ENCODE measurements at places on chromosomes 2 and 18. TPM values are rescaled to one million over a fixed set of nuclear protein-coding genes. Genes with fewer than 3 reads are reported as not detected.

DNA sequence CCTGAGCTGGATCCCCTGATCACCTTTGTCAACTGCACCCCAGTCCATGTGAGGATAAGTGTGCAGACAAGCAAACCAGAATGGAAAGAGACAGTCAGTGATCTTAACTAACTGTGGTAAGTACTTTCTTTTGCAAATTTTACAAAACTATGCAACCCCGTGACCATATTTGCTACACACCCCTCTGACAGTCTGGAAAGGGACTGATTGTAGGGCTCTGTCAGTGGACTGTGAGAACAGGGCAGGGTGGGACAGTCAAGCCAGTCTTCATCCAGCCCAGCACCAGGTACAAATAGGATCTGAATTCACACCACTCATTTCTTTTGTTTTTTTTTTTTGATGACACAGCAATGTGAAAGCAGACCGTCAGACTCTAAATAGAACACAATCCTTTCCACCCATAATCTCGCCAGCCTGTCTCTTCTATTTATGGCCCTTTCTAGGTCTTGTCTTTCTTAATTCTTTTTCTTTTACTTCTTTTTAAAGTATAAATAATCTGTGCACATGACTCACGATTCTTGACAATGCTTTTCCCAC is 165.6 kb downstream of the ARL6IP6 start:
- H3K27me3 ChIP-seq, result no peaks in the 10 kb centered on the region
- no peak overlapping the region for H3K27ac ChIP-seq

- H3K4me3 ChIP-seq, result peak overlapping the region; percentile 9
- H3K27me3 ChIP-seq, result no peaks in the 10 kb centered on the region
- peaks cover 95% of the 10 kb centered on the region for H3K4me1 ChIP-seq
- DNase-seq, result no peak
Observed at GRCh38 chr18:47901624-47902362, 28.7 kb downstream of the SMAD2 start.

- DNase-seq, result no peak
- no peaks in the 10 kb centered on the region for H3K4me1 ChIP-seq
Observed at GRCh38 chr18:48641981-48642380, 103.2 kb downstream of the CTIF start.

GRCh38 chr2:221572219-221572820 is at the start of gene EPHA4:
Gene EPHA4, minus strand, starts transcription at chr2:221572304. Its CDS starts 56 bp downstream, at chr2:221572248.
- DNase-seq, result peak; percentile 87
- H3K4me1 ChIP-seq, result peaks cover 41% of the 10 kb centered on the region
- peaks cover 2% of the 10 kb centered on the region for H3K36me3 ChIP-seq
- H3K27ac ChIP-seq, result peak within 1 kb of the TSS; percentile 66
- peak within 1 kb of the TSS; percentile 81 for H3K4me3 ChIP-seq
- peaks cover 27% of the 10 kb centered on the region for H3K27me3 ChIP-seq

DNA sequence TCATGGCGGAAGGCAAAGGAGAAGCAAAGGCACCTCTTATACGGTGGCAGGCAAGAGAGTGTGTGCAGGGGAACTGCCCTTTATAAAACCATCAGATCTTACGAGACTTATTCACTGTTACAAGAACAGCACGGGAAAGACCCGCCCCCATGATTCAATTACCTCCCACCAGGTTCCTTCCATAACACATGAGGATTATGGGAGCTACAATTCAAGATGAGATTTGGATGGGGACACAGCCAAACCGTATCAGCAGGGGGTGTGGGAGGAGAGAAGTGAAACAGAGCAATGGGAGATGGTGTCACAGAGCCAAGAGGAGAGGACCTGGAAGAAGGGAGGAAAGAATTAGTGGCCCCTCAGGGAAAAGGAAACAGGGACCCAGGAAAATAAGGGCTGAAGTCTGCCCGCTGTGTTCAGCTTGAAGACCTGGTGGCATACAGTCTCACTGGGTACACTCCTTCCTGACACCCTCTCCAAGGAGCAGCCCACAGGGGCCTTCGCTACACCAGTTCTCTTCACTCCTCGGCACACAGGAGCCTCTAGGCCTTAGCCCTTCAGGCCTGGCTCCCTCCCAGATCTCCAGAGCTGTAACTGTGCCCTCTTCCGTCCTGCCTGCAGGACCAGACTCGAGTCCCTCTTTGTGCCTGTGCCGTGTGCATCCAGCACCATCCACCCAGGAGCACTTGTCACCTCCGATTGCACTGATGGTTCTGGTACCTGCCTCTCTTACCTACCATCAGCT is 262.1 kb downstream of the EIPR1 start:
- H3K27me3 ChIP-seq, result no peaks in the 10 kb centered on the region
- H3K27ac ChIP-seq, result no peak overlapping the region
- no peaks in the 10 kb centered on the region for H3K4me1 ChIP-seq
- no peak for DNase-seq

GRCh38 chr2:238938003-238938400 is 90.1 kb downstream of the TWIST2 start:
- no peaks in the 10 kb centered on the region for H3K4me1 ChIP-seq
- H3K27ac ChIP-seq, result no peak overlapping the region
- H3K4me3 ChIP-seq, result no peak overlapping the region
- H3K36me3 ChIP-seq, result no peaks in the 10 kb centered on the region
- H3K27me3 ChIP-seq, result no peaks in the 10 kb centered on the region
- DNase-seq, result no peak

DNA sequence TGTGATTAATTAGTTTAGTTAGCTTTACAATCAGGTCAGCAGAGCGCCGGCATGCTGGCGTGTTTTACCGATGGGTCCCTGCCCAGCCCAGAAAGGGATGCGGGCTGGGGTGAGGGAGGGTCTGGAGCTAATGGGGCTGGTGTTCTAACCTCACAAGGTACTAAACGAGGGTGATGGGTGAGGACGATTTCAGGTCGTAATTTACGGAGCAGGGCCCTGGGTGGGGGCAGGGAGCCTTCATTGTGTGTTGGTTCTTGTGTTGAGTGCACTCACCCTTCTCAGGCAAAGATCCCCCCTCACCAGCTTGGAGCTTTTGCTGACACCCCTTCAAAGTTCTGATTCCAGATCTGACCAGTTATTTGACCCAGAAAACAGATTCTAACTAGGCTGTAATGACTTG is 39.5 kb downstream of the PTGR3 start:
- DNase-seq, result no peak
- H3K4me3 ChIP-seq, result no peak overlapping the region
- no peaks in the 10 kb centered on the region for H3K4me1 ChIP-seq

DNA sequence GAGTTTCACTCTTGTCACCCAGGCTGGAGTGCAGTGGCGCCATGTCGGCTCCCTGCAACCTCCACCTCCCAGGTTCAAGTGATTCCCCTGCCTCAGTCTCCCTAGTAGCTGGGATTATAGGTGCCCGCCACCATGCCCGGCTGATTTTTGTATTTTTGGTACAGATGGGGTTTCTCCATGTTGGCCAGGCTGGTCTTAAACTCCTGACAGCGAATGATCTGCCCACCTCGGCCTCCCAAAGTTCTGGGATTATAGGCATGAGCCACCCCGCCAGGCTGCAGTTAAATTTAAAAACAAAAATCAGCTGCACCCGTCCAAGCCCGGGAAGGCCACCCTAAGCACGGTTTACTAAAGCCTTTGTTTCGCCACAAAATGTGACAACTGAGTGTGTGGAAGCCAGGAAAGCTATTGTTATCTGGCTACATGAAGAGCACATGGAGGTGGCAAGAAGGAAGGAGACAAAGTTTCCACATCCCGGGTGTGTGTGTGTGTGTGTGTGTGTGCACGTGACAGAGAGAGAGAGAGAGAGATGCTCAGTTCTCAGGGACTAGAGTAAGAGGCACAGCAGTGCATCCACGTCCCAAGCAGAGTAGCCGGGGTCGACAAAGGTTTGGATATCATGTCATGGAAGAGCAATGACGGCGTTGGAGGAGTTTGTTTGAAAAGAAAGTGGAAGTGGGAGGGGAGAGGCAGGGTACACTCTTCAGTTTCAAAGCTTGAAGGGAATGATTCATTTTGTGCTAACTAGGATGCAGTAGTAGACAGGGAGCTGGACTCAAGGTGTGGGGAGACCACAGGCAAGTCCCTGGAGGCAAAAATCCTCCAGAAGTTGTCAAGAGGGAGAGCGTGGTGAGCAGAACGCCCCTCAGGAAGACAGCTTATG is 20.1 kb downstream of the INPP5D start:
- peaks cover 32% of the 10 kb centered on the region for H3K36me3 ChIP-seq
- DNase-seq, result peak; percentile 61
- peaks cover 69% of the 10 kb centered on the region for H3K4me1 ChIP-seq
- H3K27me3 ChIP-seq, result no peaks in the 10 kb centered on the region

DNA sequence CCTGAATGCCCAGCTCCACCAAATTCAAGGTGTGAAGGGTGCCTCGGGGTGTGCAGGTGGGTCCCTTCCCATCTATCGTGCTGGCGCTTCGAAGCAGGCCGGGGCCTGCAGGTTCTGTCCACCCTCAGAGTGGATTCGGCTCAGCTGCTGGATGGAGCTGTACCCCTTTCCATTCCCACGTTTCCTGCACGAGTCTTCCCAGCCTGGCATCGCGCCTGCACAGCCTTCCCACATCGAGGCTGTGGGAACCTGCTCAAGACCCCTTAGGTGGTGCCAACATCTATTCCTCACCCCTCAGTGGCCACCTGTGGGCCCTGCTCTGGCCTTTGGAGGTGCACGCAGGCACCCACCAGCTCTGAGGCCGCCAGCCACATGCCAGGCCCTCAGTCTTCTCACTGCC is 65.7 kb downstream of the PDCL3 start:
- DNase-seq, result no peak
- no peak overlapping the region for H3K4me3 ChIP-seq
- H3K4me1 ChIP-seq, result peaks cover 24% of the 10 kb centered on the region
- no peaks in the 10 kb centered on the region for H3K27me3 ChIP-seq
- H3K27ac ChIP-seq, result no peak overlapping the region

GRCh38 chr2:186771395-186771794 is 77.5 kb downstream of the FAM171B start:
- H3K4me1 ChIP-seq, result no peaks in the 10 kb centered on the region
- DNase-seq, result no peak
- no peak overlapping the region for H3K27ac ChIP-seq
- H3K4me3 ChIP-seq, result no peak overlapping the region
- H3K27me3 ChIP-seq, result peaks cover 4% of the 10 kb centered on the region
- H3K36me3 ChIP-seq, result no peaks in the 10 kb centered on the region

GRCh38 chr2:216665242-216665641 is 30.1 kb downstream of the IGFBP5 start:
- H3K4me3 ChIP-seq, result no peak overlapping the region
- DNase-seq, result no peak
- H3K27me3 ChIP-seq, result peaks cover 3% of the 10 kb centered on the region

- no peak for DNase-seq
- no peaks in the 10 kb centered on the region for H3K27me3 ChIP-seq
- H3K36me3 ChIP-seq, result peaks cover 3% of the 10 kb centered on the region
- no peak overlapping the region for H3K4me3 ChIP-seq
- peaks cover 67% of the 10 kb centered on the region for H3K4me1 ChIP-seq
Observed at GRCh38 chr2:234422273-234422732, 74.6 kb downstream of the ARL4C start.

DNA sequence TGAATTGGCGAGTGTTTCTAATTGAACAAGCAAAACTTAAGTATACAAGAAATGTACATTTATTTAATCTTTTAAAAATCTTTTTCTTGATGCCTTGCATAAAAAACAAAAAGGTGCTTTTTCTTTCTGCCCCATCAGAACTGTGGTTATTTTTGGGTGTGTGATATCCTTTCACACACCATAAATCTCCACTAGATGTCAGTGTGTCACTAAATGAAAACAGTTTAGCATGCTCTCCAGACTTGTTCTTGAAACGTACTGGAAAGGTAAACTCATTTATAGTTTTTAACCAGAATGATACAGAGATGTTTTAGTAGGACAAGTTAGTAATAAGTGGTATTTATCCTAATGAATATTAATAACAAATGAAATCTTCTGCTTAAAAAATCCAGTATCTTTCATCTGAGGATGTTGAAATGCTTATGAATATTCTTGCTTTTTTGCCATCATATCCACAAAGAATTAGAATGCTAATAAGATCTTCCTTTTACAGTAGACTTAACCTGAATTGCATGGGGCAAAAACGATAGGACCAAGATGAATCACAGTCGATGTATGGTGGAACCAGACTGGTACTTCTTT is 96.8 kb downstream of the UBE2E3 start:
- no peaks in the 10 kb centered on the region for H3K36me3 ChIP-seq
- H3K27ac ChIP-seq, result no peak overlapping the region
- H3K4me1 ChIP-seq, result peaks cover 7% of the 10 kb centered on the region
- H3K27me3 ChIP-seq, result no peaks in the 10 kb centered on the region
- DNase-seq, result no peak

- no peak for DNase-seq
- H3K4me1 ChIP-seq, result no peaks in the 10 kb centered on the region
- peaks cover 22% of the 10 kb centered on the region for H3K27me3 ChIP-seq
- H3K27ac ChIP-seq, result no peak overlapping the region
Observed at GRCh38 chr18:26648509-26649192, 100.3 kb upstream of the KCTD1 start.

DNA sequence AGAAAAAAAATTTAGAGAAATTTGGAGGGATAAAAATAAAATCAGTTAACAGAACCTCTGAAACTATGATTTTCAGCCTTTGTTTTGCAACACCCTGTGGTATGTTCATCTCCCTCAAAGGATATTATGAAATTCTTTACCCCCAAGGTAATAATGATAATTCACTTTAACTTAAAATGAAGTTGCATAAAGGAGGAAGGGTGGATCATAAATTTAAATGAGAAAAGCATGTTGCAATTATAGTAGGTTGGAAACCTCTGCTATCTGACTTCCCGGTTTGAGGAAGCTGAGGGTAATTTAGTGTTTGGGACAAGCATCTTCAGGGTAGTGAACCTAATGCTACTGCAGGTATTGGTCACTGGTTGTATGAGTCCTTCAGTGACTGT is 102.9 kb downstream of the BABAM2 start:
- H3K27me3 ChIP-seq, result no peaks in the 10 kb centered on the region
- no peak overlapping the region for H3K27ac ChIP-seq
- DNase-seq, result no peak

DNA sequence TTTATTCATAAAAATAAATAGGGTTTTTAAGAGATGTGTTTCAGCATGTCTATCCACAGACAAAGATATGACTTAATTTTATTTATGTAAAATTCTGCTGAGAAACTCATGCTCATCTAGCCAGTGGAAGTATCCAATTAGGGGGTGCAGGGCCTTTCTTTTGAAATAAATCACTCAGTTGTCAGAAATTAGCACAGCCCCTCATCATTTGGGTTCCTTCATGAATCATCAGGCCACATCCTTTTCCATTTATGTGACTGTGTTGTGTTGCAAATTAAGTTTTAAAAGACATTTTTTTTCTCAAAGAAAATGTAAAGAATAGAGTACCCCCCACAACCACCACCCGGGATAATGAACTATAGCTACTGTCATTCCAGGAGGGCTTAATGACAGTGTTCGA is 185.8 kb downstream of the NRP2 start:
- no peak overlapping the region for H3K4me3 ChIP-seq
- no peaks in the 10 kb centered on the region for H3K36me3 ChIP-seq

Gene HNMT
- total RNA-seq, result not detected

Gene DSG1
- not detected for total RNA-seq

Gene SLC23A3
- 2.3 TPM for total RNA-seq

Gene KRTCAP3
- 6.4 TPM for total RNA-seq

Gene TEX44
- not detected for total RNA-seq

Gene CCBE1
- not detected for total RNA-seq

Gene RTP5
- total RNA-seq, result 0.12 TPM

Gene PKDCC
- total RNA-seq, result not detected

Gene SLC5A7
- not detected for total RNA-seq

Gene C18orf63
- not detected for total RNA-seq

Gene DUSP11
- 28.0 TPM for total RNA-seq

Gene TGFBRAP1
- 16.9 TPM for total RNA-seq

Gene NPAS2
- 1.4 TPM for total RNA-seq

Gene KCTD1
- 3.2 TPM for total RNA-seq

Gene HRH4
- total RNA-seq, result 0.43 TPM

Gene UGT1A1
- total RNA-seq, result not detected

All from activated CD4-positive, alpha-beta memory T cell treated with anti-CD3 and anti-CD28 coated beads for 36 hours (primary cell).